ENCODE measurements at places on chromosomes 6 and 20.

GRCh38 chr6:44269178-44269920, 901 bp upstream of the TMEM151B start:
- no peak for DNase-seq

- DNase-seq = no peak
Measured at GRCh38 chr20:3749087-3749688, 16.7 kb downstream of the HSPA12B start.

GRCh38 chr6:11389977-11390376, 147.6 kb upstream of the TMEM170B start:
- DNase-seq = no peak

DNA sequence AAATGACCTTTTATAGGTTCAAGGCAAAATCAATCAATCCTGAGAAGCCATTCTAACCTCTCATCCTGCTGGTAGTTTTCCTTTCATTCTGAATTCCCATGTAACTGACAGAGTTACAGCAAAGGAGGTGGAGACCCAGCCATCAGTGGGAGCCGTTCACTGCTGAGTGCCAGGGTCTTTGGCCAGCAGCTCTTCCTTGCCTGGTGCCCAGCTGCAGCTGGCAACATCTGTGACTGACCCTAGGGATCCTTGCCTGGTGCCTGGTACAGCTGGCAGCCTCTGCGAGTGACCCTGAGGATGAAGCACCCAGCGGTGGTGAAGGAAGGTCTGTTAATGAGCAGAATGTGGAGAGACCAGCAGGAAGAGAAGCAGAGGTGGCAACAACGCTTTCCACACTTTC, 314.6 kb downstream of the THBS2 start:
- DNase-seq = no peak

DNA sequence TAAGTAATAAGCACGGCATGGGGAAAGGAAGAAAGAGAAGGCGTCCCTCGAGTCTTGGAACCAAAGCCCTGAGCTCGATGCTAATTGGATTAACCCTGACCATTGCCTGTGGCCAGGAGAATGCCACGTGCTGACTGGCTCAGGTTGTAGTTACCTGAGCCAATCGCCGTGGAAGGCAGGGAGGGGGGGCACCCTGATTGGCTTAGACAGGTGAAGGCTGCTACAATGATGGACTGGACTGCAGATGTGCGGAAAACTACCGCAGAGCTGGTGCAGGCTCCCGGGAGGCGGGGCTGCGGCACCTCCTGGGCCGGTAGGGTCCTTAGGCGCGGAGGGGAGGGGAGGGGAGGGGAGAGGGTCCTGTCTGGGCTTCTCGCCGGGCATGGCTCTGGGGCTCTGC, 121.3 kb downstream of the TFAP2C start:
- peak; percentile 13 for DNase-seq

- peak; percentile 40 for DNase-seq
Measured at GRCh38 chr20:36599912-36600345, 5.7 kb upstream of the RAB5IF start.

- no peak for DNase-seq
Measured at GRCh38 chr6:305371-306206, 13.3 kb downstream of the DUSP22 start.

DNA sequence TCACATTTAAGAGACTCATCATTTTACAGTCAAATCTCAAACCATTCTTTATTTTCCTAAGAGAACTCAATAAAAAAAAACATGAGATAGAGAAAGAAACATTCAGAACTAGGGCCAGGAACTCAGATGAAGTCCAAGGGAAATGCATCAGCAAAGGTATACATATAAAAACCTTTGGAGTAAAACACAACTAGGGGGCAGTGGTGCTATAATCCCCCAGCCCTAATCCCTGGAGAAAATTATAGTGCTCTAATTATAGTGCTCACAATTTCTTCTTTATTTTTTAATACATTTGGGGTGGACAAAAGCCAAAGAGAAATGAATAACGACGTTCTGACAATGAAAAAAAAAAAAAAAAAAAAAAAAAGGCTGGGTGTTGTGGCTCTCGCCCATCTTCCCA, 100.6 kb upstream of the EMILIN3 start:
- no peak for DNase-seq

Measured in Ammon's horn (tissue), 1 donor.